Sigmoid colon (tissue), 7 donors: ENCODE measurements at places on chromosomes 6 and 20. TPM values are rescaled to one million over a fixed set of nuclear protein-coding genes. Genes with fewer than 3 reads are reported as not detected.

Gene SLC24A3
- total RNA-seq, result 13.5 TPM

Gene BPI
- not detected for total RNA-seq

Gene LY6G6F
- not detected for total RNA-seq

Gene CDH26
- total RNA-seq, result 5.5 TPM

Gene ADGB
- not detected for total RNA-seq

Gene SYTL3
- total RNA-seq, result 4.3 TPM
